ENCODE measurements at places on chromosomes 5 and 9.

DNA sequence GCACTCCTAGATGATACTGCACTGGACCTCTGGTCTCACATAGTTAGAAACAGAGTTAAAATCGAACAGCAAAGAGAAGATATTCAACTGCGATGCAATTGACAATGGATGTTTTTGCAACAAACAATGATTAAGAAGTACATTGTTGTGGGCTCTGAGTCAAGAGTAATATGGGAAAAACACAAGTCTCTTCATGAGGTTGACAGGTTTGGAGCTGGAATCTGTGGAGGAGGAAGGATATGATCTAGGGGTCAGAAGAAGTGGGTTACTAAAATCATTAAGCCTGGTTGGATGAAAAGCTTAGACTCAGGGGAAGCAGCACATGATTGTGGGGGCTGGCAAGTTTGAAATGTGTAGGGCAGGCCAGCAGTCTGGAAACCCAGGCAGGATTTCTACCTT lies 53.1 kb downstream of the PDCD1LG2 start:
- DNase-seq, result no peak

DNA sequence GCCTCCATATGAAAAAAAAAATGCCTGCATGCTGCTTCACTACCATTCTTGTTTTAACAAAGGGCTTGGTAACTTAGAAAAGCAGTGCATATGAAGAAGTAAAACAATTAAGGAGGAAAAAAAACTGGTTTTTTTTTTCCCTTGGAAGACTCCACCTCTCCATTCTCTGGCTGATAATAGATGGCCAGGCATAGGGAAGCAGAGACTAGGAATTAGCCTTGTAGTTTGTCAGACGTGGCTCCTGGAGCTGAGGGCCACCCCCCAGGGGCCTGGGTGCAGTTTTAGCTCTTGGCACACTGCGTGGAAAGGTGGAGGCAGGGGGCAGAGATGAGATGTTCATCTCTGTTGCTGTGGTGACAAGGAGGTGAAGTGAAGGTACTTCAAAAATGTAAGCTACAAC lies 42.7 kb downstream of the WDR36 start:
- no peak for DNase-seq

DNA sequence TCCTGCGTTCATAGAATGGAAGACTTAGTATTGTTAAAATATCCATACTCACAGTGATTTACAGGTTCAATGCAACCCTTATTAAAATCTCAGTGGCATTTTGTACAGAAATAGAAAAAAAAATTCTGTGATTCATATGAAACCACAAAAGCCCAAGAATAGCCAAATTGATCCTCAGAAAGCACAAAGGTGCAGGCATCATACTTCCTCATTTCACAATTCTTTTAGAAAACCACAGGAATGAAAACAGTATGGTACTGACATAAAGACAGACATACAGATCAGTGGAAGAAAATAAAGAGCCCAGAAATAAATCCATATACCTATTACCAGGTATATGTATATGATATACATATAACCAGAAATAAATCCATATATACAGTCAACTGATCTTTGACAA lies 86.8 kb upstream of the MEGF10 start:
- no peak for DNase-seq

DNA sequence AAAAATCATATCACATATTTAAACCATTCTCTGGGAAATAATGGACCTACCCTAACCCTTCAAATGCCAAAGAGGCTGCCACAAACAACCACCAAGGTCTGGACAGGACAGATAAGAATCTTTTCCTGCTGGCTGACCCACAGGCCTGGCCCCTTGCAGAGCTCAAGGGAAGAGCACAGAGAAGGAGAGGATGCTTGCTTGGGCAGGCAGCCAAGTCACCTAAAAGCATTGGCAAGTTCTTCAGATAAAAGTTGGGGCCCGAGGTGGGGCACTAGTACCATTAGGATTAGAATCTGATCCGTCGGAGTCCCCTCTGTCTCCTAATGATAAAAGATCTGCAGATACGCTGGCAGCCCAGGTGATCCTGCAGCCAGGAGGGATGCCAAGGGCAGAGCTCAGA lies 176.6 kb downstream of the GABBR2 start:
- DNase-seq, result no peak

- DNase-seq, result no peak
Observed at GRCh38 chr9:129275626-129276247, 97.7 kb upstream of the IER5L start.

DNA sequence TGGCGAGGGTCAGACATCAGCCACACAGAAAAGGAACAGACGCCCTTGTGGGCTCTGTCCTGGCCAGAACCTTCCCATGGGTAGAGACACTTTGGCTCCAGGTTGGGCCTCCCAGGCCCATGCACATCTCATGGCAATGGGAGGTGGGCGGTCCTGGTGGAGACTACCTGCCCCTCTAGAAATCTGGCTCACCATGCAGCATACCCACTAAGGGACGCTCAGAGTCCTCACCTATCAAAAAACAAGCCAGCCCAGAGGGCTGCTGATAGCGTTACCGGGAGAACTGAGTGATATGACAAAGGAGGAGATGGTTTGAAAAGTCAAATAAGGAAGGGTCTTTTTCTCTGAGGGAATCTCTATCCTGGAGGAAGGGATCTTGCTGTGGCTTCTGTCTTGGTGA lies 62.1 kb downstream of the C5orf15 start:
- DNase-seq, result no peak

GRCh38 chr5:173329491-173330337 lies 1.5 kb upstream of the STC2 start:
- no peak for DNase-seq

DNA sequence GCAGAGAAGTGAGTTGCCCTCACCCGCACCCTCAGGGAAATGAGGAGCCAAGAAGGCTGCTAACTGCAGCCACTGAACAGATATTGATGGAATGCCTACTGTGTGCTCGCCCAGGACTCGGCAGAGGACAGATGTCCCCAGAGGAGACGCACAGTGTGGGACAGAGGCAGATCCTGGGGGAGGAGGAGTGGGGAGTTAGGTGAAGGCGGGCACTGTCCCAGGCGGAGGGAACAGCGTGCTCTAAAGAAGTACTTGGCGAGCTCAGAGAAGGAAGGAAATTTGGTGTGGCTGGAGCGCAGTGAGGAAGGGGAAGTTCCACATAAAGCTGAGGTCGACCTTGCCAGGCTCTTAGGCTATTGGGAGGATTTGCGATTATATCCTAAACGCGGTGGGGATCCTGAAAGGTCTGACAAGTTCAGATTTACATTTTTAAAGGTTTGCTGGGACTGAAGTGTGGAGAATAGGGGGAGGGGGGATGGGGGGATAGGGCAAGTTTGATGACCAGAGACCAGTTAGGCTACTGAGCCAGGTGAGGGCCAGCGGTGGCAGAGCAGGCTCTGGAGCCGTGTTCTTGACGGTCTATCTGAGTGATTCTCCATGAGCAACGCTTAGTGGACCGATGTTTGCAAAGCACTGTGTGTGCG lies 23.6 kb upstream of the CERCAM start:
- no peak for DNase-seq

DNA sequence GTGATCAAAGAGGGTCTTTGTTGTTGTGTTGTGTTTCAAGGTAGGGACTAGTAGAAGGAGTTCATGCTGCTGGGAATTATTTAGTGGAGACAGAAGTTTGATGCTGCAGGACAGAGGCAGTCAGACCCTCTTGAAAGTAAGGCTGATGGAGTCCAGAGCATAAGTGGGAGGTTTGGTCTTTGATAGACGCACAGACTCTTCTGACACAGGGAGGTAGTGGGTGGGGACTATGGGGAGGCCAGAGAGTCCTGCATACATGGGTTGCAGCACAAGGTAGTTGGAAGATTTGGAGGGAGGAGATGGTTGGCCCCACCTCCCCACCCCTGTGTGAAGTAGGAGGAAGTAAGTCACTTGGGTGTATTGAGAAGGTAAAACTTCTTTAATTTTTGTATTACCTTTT lies 2.4 kb upstream of the CCDC112 start:
- DNase-seq, result no peak

DNA sequence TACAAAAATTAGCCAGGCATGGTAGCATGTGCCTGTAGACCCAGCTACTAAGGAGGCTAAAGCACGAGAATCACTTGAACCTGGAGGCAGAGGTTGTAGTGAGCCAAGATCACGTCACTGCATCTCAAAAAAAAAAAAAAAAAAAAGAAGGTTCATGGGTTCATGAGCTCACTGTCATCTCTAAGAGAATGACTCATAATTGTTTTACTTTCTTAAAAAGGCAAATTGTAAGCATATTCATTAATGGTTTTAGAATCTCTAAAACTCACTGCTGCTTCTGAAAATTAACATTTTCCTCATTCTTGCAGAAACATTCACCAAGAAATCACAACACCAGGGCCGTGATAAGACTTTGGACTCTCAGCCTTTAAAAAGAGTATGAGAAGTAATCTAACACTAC lies 103.6 kb downstream of the GNA14 start:
- no peak for DNase-seq

GRCh38 chr9:1200847-1201251 lies 150.7 kb downstream of the DMRT2 start:
- DNase-seq, result no peak
